ENCODE measurements at places on chromosomes 3 and 15.

DNA sequence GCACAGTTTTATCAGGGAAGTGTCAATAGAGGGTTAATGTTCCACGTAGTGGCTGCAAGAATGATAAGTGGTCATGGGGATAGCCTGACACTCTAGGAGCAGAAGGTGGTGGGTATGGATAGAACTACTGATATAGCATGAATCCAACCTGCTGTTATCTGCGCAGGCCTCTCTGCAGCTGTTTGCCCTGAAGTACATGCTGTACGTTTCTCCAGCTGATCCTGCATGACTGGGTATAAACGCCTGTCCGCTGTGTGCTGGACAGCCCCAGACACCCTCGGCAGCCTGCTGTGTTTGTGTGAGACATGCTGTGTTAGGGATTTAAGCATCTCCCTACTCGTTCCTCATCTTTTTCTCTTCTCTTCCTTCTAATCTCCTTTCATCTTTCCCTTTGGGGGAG, 87.1 kb downstream of the LPP start:
- no peak for DNase-seq

GRCh38 chr3:110756705-110757104, 314.9 kb upstream of the NECTIN3 start:
- DNase-seq = no peak

GRCh38 chr15:62452026-62452425, 286.9 kb upstream of the C2CD4B start:
- no peak for DNase-seq

DNA sequence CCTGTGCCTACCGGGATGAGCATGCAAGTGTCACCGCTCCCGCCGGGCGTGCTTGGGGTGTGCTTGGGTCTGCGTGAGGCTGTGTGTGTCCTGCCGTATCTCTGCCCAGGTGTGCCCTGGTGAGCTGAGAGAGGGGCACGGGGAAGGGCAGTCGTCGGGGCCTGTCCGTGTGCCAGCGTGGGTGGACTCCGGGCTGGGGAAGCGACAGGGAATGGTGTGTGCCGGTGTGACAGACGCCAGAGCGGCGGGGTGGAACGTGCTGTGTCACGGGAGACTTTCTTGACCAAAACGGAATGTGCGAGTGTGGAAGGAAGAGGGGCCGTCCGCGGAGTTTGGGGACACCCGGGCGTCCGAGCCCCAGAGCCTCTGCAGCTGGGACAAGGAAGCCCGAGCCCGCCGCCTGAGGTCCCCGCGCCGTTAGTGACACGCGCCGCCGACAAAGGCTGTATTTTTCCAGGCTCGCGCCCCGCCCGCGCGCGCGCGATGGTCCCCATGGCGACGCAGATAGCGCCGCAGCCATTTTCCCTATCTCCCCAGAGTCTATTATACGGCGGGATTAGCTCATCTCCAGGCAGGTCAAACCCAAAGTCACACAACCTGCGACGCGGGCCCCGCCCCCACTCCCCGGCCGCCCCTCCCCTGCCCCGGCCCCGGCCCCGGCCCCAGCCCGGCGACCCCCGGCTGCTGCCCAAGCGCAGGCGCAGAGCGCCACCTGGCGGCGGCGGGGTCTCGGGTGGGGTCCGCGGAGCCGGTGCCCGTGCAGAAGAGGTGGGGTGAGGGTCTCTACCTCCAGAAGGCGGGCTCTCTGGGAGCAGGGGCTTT, 4.5 kb upstream of the GATA2 start:
- DNase-seq = peak; percentile 74

DNA sequence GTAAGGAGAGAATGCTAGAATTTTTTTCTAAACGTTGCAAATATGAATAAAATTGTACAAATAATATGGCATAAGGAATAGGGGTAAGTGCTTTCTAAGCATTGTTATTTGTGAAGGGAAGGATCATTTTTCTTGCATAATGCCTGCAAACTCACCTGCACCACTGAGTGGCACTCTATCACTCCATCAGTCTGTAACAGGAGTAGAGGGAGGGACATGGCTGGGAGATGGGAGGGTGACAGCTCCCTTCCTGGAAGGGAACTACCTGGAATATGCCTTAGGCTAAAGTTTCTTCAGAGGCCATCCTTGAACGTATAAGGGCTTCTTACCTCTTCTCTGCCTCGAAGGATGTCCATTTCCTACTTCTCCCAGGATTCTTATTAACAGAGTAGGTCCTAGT, 3.0 kb downstream of the NAALADL2 start:
- DNase-seq = peak; percentile 21

DNA sequence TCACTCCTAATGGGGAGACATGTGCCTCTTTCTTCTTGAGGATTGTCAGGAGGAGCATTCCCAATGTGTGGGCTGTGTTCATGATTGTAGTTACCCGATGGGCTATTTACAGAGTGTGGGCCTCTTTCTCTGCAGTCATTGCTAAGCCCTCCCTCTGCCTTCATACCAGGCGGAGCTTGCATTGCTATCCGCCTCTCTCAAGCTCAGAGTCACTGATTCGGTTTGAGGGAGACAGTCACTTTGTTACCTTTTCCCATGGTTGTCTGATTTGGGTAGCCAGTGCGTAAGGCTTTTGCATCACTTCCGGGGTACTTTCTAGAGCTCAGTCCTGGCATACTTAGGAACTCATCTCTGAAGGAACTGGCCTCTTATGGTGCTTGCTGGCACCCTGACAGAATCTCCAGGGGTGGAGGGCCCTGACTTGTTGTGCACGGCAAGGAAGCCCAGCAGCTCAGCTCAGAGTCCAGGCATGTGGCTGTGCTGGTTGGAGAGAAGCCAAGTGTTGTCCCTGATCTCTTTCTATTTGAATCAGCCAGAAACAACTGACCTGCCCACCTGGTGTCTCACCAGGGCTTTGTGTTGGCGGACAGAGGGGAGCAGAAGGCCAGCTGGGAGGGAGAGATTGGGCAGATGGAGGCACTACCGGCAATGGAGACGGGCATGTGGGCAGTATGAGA, 79.8 kb downstream of the EPHB1 start:
- no peak for DNase-seq

DNA sequence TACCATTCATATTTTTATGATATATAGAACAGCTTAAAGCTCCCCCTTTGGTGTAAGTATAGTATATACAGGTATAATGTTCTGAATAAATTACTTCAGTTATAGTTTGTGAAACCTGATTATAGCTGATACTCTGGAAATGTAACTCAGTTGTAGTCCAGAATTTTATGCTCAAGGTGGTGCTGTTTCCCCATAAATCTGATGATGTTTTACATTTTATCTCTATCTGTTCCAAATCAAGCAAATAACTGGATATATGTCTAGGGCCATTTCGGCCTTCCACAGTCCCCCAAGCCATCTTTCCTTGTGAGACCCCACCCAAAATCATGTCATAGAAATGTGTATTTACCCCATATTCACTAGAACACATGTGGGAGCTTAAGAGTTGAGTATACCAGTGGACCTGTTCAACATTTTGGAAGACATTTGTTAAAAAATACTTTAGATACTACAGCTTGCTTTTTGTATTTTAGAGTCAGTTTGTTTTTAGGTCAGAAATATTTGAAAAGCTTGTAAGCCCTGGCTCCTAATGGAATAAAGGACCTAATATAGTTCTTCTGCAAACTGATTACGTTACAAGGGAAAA, 107.1 kb downstream of the ATG7 start:
- DNase-seq = peak; percentile 23

DNA sequence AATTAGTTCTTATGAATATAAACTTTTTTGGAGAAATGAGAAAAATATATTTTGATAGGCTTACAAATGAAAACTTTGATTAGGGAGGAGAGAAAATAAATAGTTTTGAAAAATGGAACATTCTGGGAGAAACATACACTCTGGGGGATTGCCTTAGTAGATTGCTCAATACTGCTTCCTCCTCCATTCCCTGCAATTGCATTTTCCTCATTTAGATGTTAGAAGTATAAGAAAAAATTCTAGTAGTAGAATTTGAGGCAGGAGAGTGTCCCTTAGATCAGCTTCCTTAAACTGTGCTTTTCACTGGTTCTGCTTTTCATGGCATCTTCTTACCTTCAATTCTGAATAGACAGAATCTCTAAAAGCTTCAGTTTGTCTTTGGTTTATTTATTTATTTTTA, 46.2 kb upstream of the CTDSPL2 start:
- DNase-seq = no peak
